ENCODE measurements at places on chromosomes 4 and X.

DNA sequence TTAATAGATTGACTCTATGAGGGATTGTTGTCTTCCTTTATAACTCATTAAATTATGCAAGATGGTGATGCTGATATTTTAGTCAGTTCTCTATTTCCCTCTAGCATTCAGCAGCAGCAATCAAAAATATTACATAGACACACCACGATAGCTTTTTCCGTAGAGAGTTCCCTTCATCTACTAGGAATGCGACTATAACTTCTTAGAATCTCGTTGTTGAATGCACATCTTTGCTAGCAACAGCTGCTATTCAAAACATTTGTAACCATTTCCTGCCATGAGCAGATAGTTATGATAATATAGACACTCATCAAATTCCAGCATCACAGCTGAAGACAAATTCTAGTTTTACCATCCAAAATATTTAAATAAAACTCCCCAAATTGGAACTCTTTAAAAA lies 147.4 kb upstream of the FGF13 start:
- no peak for DNase-seq

DNA sequence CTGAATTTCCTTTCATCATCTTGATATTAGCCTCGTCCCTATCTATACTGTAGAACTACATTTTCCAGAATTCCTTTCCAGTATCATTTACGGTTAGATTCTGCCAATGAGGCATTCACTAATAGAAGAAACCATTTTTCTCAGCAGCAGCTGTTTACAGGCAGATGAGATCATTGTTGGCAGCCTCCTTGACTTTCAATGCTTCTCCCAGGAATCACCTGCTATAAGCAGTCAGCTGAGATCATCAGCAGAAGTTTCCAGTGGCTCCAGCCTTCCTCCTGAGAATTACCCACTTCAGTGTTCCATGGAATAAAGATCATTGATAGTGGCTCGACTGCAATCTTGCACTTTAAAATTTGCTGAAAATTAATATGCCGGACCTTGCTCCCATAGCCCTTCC lies 157.3 kb upstream of the TET2 start:
- DNase-seq, result no peak

DNA sequence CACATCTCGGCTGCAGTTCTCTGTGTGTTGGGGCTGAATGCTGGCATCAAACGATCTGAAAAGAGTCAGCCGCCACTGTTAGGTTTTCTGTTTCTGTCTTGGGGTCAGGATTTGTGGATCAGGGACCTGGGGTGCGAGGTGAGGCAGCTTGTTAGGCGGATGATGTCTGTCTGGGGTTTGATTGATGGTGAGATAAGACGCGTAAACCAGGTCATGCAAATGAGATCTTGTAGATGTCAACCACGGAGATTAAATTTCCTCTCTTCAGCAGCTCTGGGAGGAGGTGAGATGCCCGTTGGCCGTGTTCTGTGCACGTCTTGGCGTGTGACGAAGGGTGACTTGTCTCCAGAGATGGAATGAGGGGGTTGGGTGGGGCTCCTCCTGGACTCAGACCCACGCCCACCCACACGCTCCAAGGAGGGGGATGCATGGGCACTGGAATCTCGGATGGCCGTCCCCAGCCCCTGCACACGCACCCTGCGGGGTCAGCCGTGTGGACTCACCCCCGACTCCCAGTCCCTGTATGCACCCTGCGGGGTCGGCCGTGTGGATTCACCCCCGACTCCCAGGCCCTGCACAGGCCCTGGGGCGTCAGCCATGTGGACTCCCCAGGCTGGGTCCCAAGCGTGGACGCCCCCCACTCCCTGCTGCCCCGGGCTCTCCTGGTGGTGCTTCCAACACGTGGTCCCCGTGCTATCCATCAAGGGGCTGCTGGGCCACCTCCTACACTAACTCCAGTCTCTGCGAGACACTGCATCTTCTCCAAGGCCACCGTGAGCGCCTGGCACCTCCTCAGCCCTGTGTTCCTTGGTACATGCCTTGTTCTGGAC lies 16.0 kb upstream of the UVSSA start:
- peak; percentile 72 for DNase-seq

GRCh38 chr4:173214231-173214630 lies 45.6 kb downstream of the GALNT7 start:
- DNase-seq, result no peak

GRCh38 chr4:40829586-40829985 lies 79.8 kb downstream of the NSUN7 start:
- no peak for DNase-seq

DNA sequence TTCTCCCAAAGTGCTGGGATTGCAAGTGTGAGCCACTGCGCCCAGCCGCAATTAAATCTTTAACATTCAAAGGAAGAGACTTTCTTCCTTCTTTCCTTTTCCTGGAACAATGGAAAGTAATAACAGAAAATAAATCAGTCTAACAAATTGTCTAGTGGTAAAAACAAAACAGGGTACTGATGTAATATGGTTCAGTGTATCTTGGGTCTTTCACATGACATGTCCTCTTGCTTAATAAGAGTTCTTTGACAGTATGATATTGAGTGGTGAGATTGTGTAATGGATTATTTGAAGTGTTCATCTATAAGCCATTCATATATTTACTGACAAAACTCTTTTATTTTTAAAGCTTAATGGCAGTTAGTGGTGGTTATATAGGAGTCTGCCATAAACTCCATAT lies 256.6 kb downstream of the SPRY1 start:
- DNase-seq, result no peak

- DNase-seq, result no peak
Observed at GRCh38 chr4:82818664-82819662, 20.4 kb upstream of the SCD5 start.

DNA sequence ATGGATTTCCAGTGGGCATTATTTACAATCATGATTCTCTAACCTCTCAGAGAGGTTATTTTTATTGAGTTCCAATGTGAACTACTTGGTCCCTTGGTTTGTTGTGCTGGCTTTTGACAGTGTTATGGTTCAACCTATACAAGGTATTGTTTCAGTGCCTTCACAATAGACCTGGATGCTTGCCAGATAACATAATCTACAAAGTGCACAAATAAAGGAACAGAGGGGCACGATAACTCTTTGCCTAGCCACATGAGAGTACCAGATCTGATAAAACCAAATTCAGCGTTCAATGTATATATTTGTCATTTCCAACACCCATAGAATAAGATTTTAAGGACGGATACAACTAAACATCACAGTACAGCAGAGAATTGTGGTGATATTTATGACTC lies 120.8 kb downstream of the RASL11B start:
- no peak for DNase-seq

- no peak for DNase-seq
Observed at GRCh38 chrX:51420610-51421009, 75.8 kb downstream of the NUDT11 start.

- peak; percentile 40 for DNase-seq
Observed at GRCh38 chr4:72302981-72303704, 265.9 kb downstream of the ADAMTS3 start.

- no peak for DNase-seq
Observed at GRCh38 chrX:4322916-4323315, 609.5 kb upstream of the PRKX start.

GRCh38 chrX:48028091-48028490 lies 21.3 kb downstream of the SPACA5 start:
- no peak for DNase-seq

DNA sequence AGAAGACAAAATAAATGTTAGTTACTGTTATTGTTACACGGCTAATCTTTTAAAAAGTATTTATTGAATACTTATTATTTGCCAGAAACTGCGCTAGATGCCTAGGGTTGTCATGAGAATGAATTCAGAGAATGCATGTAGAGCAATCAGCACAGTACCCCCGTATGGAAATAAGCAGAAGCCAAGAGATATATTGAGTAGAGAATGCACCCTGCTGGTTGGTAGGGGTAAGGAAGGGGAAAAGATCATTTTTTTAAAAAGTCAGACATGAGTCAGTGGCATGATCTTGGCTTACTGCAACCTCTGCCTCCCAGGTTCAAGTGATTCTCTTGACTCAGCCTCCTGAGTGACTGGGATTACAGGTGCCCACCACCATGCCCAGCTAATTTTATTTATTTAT lies 13.1 kb upstream of the DRP2 start:
- peak; percentile 10 for DNase-seq

GRCh38 chrX:42955349-42955748 lies 177.4 kb upstream of the PPP1R2C start:
- DNase-seq, result no peak

GRCh38 chr4:2596611-2597010 lies 60.2 kb downstream of the FAM193A start:
- no peak for DNase-seq

Measured in activated CD4-positive, alpha-beta memory T cell treated with anti-CD3 and anti-CD28 coated beads for 36 hours (primary cell).